ENCODE measurements at places on chromosomes 13 and 19.

DNA sequence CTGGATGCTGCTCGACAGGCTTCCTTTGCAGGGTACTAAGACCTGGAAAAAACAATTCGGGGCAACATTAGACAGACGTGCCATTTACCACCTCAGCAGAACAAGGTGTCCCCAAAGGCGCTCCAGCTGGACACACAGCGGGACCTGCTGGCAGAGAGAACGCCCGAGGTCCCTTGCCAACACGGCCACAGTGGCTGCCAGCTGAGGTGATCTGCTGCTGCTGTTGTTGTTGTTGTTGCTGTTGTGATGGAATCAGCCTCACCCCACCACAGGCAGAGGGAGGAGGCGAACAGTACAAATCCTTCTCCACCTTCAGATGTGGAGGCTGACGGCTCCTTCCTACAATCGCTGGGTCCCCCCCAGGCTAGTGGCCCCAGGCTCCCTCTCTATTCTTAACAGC, 25.2 kb downstream of the ANKRD27 start:
- DNase-seq = no peak

DNA sequence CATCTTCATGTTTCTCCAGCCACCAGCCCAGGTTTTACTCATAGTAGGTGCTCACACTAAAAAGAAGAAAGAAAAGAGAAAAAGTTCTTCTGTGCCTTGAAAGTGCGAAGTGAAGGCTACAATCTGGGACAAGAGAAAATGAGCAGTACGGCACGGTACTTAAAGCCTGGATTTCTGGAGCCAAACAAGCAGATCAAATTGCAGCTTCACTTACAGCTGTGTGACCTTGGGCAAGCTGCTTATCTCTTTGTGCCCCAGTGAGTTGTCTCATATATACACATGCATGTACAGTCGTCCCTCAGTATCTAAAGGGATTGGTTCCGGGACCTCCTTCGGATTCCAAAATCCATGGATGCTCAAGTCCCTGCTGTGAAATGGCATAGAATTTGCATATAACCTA, 41.8 kb downstream of the GSX1 start:
- DNase-seq = no peak

GRCh38 chr13:98265692-98266551, 88.9 kb upstream of the RNF113B start:
- no peak for DNase-seq

DNA sequence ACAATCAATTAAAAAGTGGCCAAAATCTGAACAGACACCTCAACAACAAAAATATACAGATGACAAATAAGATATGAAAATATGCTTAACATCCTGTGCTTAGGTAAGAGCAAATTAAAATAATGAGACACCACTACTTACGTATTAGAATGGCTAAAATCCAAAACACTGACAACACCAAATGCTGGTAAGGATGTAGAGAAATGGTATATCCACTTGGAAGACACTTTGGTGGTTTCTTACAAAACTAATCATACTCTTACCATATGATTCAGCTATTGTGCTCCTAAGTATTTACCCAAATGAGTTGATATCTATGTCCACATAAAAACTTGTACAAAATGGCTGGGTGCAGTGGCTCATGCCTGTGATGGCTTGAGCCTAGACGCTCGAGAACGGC, 51.7 kb upstream of the ZNF599 start:
- DNase-seq = no peak

DNA sequence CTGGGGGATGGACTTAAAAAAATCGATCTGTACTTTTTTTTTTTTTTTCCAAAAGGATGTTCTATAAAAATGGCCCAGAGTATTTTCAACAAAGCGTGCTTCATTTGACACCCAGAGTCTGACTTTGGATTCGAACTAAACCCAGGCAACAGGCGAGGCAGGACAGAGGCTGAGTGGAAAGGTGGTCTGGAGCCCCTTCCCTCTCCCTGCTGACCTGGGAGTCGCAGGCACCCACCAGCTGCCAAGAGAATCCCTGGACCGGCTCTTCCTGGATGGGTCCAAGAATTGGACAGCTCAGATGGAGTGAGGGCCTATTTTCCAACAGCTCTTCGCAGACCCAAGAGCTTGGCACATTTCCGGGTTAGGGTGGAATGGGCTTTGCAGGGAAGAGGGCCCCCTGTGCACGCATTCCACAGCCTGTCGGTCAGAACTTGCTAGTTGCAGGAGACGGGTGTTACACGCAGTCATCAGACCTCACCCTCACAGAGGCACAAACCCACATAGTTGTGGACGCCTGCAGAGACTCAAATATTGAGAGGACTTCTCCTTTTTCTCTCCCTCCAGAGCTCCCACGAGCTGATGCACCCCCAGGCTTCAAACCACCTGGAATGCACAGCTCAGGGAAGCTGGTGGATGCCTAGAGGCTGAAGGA, 15.2 kb downstream of the KCTD15 start:
- DNase-seq = no peak

- DNase-seq = peak; percentile 18
These were observed 58.7 kb downstream of the DPY19L3 start for GRCh38 chr19:32464279-32464678.

- no peak for DNase-seq
These were observed 38.1 kb downstream of the ZNF493 start for GRCh38 chr19:21434967-21435544.

- no peak for DNase-seq
These were observed 16.5 kb upstream of the C13orf46 start for GRCh38 chr13:113990321-113990837.

DNA sequence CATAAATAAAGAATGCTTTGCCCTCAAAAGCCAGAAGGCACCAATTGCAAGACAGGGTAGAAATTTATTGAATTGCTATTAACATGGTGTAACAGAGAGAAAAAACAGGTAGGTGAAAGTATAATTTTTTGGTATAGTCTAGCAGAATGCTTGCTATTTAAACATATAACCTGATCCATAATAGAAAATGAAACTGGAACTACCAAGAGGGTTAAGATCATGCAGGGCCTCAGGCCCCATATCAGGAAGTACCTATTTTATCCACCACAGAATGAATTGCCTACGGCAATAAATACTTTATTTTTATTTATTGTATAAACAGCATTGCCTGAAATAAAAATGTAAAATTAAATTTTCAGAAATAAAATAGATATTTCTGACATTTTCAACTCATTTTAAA, 159.5 kb downstream of the PRR20E start:
- DNase-seq = no peak

DNA sequence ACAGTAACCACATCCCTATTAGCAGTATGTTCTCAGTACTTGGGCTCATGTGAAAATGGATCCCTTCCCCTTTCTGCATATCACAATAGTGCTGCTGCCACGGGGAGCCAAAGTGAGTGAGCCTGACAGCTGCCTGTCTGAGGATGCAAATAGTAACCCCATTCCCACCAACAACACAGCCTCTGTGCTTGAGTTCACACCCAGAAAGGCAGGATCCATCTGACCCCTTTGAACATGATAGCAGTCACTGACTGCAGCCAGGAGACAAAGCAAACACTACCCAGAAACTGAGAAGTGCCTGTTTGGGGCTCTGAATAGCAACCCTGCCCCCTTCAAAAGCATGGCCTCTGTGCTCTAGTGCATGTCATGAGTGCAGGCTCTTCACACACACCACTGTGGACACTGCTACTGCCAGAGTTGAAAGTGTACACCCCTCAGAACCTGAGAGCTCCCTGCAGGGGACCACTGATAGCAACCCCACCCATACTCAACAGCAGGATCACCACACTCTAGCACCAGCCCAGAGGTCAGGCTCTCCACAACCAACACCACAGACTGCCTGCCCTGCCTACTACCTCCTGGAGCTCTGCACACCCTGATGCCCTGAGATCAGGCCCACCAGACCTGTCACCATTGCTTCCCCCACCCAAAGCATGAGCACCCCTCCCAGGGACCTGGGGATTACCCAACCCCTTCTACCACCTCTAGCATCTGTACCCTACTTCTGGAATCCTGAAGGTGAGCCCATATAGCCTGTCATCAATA, 1563.5 kb upstream of the PRR20A start:
- no peak for DNase-seq

GRCh38 chr13:94854688-94855087, 142.3 kb upstream of the SOX21 start:
- DNase-seq = no peak

DNA sequence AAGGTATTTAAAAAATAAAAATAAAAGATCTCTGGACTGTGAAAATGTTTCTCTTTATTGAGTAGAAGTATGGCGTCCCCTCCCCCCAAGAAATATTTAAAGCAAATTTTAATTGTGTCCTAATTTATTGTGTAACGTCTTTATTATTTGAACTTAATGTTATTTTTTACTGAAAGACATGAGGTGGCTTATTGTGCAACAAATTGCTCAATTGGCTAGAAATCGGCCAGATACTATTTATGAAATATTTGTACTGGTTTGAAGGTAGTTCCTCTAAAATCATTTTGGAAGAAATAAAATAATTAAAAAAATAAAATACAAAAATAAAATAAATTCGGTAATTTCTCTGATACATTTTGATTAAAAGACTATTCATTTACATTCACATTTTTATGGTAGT, 162.3 kb downstream of the DACH1 start:
- DNase-seq = no peak

DNA sequence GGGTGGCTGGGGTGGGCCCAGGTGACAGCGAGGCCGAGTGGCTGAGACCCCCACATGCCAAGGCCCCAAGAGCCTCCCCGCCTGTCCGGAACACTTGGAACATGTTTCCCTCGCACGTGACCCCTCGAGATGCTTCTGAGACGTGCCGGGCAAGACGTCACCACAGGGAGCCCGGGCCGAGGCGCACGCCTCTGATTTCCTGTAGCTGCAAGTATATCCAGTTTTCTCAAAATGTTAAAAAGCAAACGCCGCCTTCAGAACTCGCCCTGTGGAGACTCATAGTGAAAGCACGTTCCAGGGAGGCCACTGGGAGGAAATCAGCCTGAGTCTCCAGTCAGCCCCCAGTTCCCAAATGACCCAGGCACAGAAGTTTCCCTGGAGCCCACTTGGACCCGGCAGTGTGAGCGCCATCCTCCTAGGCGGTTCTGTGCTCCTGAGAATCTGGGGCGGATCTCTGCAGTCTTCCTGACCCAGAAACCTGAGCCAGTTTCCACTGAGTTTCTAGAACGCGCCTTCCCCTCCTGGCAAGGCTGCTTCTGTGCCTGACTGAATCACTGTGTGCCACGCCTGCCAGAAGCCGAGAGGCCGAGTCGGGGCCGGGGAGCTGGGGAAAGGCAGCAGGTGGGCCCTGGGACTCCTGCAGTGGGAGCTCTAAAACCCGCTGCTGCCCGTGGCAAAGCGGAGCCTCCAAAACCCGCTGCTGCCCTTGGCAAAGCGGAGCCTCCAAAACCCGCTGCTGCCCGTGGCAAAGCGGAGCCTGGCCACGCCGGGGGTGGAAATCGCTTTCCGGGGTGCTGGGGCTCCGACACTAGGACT, 179.3 kb downstream of the KDM4B start:
- peak; percentile 68 for DNase-seq

DNA sequence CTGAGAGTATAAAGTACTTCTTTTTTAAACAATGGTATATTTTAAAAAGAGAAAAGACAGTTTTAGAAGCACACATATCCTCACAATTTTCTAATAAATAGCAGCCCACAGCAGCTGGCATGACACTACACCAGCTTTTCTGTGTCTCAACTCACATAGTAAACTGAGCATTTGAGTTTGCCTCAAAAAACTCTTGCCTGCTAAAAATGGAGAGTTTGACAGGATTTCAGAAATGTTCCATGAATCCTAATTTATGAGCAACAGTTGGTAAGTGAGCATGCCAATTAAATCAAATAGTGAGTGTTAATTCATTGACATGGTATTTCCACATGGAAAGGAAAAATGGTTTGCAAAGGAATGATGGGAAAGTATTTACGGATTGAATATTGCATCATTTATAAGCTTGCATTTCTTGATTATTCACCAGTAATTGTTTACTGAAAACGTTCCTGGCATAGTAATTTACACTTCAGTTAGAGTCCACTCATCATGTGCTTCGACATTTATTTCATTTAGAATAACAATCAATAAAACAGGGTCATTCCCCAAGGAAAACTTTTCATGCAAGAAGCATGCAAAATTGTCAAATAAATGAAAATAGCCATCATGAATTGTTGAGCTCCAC, 323.0 kb downstream of the EFNB2 start:
- DNase-seq = peak; percentile 45

DNA sequence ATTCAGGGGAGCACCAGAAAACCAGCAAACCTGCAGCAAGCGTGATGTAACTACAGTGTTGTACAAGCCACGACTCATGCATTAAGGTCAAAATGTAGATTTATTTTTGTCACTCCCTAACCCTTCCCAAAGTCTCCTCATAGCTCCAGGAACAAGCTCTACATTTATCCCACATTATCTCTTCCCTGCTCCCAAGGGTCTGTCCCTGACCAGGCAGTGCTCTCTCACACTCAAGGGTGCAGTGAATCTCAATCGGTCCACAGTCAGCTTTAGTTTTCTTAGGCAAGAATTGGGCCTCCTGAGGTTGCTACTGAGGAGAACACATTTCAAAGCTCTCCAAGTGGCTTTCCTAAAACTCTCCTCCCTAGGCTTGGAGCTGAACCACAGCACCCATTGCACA, 219.4 kb downstream of the NHLRC3 start:
- no peak for DNase-seq

DNA sequence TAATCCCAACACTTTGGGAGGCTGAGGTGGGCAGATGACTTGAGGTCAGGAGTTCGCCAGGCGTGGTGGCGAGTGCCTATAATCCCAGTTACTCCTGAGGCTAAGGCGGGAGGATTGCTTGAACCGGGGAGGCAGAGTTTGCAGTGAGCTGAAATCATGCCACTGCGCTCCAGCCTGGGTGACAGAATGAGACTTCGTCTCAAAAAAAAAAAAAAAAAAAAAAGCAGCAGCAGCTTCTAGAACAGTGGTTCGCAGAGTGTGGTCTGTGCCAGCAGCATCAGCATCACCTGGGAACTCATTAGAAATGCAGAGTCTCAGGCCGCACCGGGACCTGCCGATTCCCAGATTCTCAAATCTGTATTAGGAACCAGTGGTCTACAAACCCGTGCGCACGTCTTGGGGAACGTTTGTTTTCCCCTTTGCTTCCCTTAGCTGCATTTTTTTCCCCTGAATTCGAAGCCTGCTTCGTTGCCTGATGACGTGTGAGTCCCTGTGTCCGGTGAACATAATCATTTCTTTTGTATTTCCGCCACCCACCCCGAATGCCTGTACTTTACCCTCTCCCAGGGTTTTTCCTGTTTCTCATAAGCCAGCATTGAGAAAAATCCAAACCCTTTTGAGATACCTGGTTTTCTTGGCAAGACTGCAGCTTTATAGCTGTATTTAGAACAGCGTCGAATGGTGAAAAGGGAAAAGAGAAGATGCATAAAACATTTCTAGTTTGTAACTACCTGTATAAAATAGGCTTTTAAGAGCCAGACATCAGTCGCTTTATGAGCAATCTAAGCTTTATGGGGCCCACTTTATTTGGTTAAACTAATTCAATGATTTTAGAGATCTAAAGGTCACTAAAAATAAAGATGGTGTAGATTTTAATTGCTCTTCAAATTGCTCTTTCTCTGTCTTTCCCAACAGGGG, 49.8 kb downstream of the BICRA start:
- no peak for DNase-seq

- DNase-seq = no peak
These were observed 51.1 kb downstream of the N4BP2L1 start for GRCh38 chr13:32376642-32377415.

DNA sequence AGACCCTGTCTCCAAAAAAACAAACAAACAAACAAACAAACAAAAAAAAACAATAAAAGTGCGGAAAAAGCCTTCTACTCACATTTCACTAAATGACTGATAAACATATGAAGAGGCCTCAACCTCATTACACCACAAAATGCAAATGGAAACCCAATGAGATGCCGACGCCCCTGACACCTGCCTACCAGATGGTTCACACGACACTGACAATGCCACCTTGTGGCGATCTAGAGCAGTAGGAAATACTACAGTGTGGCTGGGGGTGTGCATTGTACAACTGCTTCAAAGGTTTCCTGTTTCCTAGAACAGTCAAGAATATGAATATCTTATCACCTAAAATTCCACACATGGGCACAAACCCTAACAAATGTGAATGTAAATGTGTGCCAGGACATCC, 14.0 kb downstream of the SCGB2B2 start:
- DNase-seq = peak; percentile 9

Data from AG08395 (cell line).